Peyer's patch (tissue), 4 donors: ENCODE measurements at places on chromosomes 4 and X. TPM values are rescaled to one million over a fixed set of nuclear protein-coding genes. Genes with fewer than 3 reads are reported as not detected.

The LRIT3 gene
- 0.67 TPM for total RNA-seq

The ESX1 gene
- total RNA-seq = not detected

GRCh38 chrX:81202943-81203342, 1.0 kb downstream of the SH3BGRL start:
- H3K4me3 ChIP-seq = peak overlapping the region; percentile 51
- peak overlapping the region; percentile 77 for H3K27ac ChIP-seq
- no peak for DNase-seq
- no peaks in the 10 kb centered on the region for H3K36me3 ChIP-seq

DNA sequence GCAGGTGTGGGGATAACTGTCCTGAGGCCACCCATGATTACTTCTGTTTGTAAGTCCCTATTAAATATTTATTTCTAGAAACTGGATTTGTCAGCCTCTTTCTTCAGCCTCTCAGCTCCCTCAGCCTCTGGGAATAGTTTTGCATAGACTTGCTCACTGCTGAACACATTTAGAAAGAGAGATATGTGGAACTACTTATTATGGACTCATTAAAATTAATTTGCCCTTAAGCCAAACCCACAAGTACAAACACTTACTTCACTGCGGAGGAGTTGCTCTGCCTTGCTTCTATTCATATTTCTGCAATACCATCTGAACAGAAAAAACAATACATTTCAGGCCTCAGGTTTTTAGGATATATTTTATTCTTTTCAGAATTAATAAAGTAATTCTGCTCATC, 22.4 kb upstream of the TXK start:
- no peaks in the 10 kb centered on the region for H3K4me1 ChIP-seq
- no peak overlapping the region for H3K4me3 ChIP-seq
- no peak overlapping the region for H3K27ac ChIP-seq
- no peaks in the 10 kb centered on the region for H3K27me3 ChIP-seq
- no peak for DNase-seq
- H3K36me3 ChIP-seq = no peaks in the 10 kb centered on the region

GRCh38 chr4:94410678-94411206, 41.0 kb upstream of the PDLIM5 start:
- no peaks in the 10 kb centered on the region for H3K4me1 ChIP-seq
- H3K27me3 ChIP-seq = no peaks in the 10 kb centered on the region
- H3K27ac ChIP-seq = no peak overlapping the region
- H3K4me3 ChIP-seq = no peak overlapping the region
- no peak for DNase-seq
- no peaks in the 10 kb centered on the region for H3K36me3 ChIP-seq

DNA sequence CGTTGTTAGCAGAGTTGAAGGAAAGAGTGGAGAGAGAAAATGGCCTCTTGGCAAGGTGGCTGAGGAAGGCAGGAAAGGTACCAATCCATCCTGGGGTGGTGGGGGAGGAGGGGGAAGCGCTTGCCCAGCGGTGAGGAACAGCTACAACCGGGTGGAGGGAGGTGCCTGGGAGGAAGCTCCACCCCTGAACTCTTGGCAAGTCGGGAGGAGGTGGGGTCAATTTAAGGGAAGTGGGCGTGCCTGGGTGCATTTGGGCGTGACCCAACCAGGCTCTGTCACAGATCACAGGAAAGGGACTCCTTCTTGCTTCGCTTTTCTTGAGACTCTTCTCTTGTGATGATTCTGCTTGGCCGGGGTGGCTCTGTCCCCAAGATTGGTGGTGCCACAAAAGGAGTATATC, 41.7 kb downstream of the BCORL1 start:
- no peaks in the 10 kb centered on the region for H3K27me3 ChIP-seq
- no peaks in the 10 kb centered on the region for H3K36me3 ChIP-seq
- no peaks in the 10 kb centered on the region for H3K4me1 ChIP-seq
- no peak overlapping the region for H3K27ac ChIP-seq
- DNase-seq = peak; percentile 75
- H3K4me3 ChIP-seq = no peak overlapping the region

DNA sequence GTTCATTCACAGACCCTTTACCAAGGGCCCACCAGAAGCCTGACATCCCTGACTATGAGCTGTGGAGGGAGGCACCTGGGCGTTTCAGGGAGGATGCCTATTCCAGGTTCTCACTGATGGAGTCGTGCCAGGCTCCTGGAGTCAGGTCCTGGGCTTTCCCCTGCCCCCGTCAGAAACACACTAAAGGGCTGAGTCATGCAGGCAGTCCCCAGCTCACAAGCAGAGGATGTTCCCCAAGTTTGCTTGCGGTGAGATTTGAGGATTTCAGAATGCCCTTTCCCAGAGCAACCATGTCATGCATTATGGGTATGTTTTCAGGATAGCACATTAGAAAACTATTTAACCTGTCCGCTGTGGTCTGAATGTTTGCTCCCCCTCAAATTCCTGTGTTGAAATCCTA, 45.2 kb downstream of the FHDC1 start:
- no peaks in the 10 kb centered on the region for H3K36me3 ChIP-seq
- no peak for DNase-seq

GRCh38 chrX:134622813-134623185, 35.5 kb downstream of the PLAC1 start:
- no peaks in the 10 kb centered on the region for H3K4me1 ChIP-seq
- no peaks in the 10 kb centered on the region for H3K36me3 ChIP-seq
- H3K27me3 ChIP-seq = no peaks in the 10 kb centered on the region
- H3K27ac ChIP-seq = no peak overlapping the region
- no peak overlapping the region for H3K4me3 ChIP-seq
